ENCODE measurements at places on chromosomes 16 and 17.

DNA sequence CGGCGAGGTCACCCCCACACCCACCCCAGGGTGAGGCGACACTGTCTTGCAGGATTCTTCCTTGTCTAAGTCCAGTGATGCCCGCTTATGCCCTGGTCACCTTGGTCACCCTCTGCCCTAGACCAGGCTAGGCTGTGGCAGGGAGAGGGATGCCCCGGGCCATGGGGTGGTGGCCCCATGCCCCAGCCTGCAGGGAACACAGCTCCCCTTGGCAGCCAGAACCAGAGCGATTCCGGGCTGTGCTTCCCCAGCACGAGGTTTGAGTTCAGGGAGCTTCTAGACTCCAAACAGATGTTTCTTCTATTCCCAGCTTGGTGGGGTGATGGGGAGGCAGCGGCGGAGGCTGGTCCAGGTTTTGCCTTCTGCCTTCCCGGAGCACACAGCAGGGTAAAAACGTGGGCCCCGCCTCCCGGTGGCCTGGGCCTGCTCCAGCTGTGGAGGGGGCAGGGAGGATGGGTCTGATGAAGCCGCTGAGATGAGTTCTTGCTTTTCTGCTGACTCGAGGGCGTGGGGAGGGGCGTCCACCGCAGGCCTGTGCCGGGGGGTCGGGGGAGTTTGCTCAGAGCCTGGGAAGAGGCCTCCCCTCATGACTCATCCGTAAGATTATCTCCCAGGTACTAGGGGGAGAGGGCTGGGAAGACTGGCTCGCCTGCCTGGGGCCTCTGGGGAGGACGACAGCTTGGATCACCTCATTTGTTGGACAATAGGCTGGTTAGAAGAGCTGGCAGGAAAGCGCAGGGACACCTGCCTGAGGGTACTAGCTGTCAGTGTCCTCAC, 15.4 kb downstream of the SMTNL2 start:
- peak; percentile 41 for DNase-seq

GRCh38 chr17:49372425-49372824, 10.4 kb upstream of the ZNF652 start:
- no peak for DNase-seq

DNA sequence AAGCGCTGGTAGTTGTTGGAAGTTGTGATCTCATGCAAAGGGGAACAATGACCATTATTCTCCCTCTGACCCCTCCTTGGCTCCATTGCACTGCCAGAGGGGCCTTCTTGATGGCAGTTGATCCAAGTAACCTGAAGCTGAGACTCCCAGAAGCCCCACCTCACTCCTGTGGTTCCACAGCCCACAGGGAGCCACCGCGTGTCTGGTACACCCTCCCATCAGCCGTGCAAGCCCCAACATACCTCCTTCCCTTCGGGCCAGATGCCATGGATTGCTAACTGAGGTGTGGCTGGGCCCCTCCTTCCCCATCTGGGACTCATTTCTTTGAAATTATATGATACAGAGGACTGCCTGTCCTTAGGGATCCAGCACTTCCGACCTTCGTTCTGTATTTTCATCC, 17.8 kb downstream of the SAP30BP start:
- no peak for DNase-seq

GRCh38 chr16:51950118-51950780, 596.7 kb downstream of the TOX3 start:
- no peak for DNase-seq

- DNase-seq = no peak
These were observed 16.9 kb upstream of the KSR1 start for GRCh38 chr17:27439342-27439741.

DNA sequence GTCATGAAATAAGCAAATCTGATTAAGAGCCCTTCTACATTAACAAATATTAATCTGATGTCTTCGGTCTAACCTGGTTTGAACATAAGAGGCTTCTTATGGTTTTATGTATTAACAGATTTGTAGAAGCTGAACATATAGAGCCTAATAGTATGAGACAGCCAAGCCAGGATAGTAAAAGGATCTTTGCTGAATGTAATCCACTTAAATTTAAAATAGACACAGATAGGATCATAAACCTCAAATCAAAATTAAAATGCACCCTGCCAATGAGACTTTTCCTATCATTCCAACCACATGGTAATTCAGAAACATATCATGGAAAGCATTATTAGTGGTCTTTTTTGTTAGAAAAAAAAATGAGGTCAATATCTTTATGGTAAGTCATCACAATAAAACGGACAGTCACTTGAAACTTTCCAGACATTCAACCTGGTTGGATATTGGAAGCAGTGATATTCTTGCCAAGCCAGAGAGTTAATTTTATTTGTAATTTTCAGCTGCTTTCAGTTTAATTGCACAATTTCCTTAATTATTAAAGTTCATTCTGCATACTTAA, 606.9 kb upstream of the SALL1 start:
- no peak for DNase-seq

GRCh38 chr17:37802061-37802595, 57.3 kb upstream of the HNF1B start:
- DNase-seq = no peak

GRCh38 chr17:73196500-73196899, 3.6 kb downstream of the COG1 start:
- no peak for DNase-seq
